Stomach (tissue), 19 donors: ENCODE measurements at places on chromosomes 7 and 10. TPM values are rescaled to one million over a fixed set of nuclear protein-coding genes. Genes with fewer than 3 reads are reported as not detected.

The NCAPG2 gene
- 21.6 TPM for total RNA-seq

DNA sequence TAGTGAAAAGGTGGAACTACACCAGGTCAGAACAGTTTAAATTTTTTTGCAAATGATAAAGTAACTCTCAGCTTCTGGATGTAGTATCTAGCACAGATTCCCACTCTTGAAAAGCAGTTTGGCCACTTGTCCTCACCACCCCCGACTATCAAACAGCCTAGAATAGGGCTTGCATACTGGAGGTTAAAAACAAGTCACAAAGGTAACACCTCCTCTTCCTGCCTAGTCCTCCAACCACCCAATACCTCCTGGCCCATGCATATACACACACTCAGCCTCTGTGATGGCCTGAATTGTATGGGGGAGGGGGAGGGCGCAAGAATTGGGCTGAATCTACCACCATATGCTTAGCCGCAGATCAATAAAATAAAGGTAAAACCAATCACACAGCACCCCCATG lies 5.7 kb downstream of the SKAP2 start:
- no peak for DNase-seq

The HMX3 gene
- total RNA-seq: not detected

GRCh38 chr10:54120806-54121205 lies 680.2 kb downstream of the PCDH15 start:
- no peak for DNase-seq

- no peak for DNase-seq
Observed at GRCh38 chr7:128935342-128935730, 2.4 kb upstream of the IRF5 start.

DNA sequence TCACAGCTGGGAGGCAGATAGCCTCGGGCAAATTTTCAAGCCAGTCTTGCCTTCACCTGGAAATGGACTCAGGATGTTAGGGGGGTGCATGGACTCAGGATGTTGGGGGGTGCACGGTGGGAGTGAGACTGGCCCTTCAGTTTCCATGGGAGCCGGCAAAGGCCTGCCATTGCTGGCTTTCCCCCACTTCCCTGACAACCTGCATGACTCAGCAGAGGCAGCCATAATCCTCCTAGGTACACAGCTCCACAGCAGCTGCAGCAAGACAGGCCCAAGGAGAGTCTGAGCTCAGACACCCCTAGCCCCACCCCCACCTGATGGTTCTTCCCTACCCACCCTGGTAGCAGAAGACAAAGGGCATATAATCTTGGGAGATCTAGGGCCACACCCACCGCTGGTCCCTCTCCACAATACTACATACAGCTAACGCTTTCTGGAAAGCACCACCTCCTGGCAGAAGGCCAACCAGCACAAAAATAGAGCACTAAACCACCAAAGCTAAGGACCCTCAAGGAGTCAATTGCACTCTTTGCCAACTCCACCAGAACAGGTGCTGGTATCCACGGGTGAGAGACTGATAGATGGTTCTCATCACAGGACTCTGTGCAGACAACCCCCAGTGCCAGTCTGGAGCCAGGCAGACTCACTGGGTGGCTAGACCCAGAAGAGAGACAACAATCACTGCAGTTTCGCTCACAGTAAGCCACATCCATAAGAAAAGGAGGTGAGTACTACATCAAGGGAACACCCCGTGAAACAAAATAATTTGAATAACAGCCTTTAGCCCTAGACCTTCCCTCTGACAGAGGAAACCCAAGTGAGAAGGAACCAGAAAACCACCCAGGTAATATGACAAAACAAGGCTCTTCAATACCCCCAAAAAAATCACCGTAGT lies 18.3 kb downstream of the C7orf25 start:
- no peak for DNase-seq

DNA sequence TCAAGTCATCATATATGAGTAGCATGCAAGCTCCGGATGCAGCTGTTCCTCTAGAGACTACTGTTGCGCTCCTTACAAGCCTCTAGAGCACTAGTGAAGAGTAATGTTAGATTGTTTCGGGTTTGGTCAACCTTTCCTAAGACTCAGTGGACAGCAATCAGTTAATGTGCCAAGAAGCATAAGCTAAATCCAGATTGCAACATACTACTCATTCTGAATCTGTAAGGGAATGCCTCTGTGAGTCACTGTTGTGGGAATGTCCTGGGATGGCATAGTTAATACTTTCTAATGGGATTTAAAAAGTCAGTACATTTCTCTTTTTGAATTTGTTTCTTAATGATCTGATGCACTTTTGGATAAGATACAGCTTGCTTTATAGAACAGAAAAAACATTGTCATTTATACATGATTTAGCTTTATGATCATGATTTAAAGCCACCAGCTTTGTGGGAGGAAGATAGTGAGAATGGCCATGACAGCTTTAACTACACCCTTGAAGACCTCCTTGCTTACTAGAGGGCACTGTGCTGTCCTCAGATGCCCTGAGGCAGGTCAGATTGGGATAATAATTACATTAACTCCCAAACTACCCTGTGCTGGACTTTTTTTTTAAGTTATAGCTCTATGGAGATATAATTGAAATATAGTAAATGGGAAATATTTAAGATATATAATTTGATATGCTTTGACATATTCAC lies 138.4 kb downstream of the SDK1 start:
- DNase-seq: no peak

GRCh38 chr7:101251871-101252659 lies 7.2 kb upstream of the FIS1 start:
- peak; percentile 98 for DNase-seq

- DNase-seq: no peak
Observed at GRCh38 chr10:43383204-43383971, 12.0 kb downstream of the FXYD4 start.

The KLLN gene
- total RNA-seq: not detected

- DNase-seq: no peak
Observed at GRCh38 chr7:46855851-46856250, 726.1 kb downstream of the TNS3 start.

DNA sequence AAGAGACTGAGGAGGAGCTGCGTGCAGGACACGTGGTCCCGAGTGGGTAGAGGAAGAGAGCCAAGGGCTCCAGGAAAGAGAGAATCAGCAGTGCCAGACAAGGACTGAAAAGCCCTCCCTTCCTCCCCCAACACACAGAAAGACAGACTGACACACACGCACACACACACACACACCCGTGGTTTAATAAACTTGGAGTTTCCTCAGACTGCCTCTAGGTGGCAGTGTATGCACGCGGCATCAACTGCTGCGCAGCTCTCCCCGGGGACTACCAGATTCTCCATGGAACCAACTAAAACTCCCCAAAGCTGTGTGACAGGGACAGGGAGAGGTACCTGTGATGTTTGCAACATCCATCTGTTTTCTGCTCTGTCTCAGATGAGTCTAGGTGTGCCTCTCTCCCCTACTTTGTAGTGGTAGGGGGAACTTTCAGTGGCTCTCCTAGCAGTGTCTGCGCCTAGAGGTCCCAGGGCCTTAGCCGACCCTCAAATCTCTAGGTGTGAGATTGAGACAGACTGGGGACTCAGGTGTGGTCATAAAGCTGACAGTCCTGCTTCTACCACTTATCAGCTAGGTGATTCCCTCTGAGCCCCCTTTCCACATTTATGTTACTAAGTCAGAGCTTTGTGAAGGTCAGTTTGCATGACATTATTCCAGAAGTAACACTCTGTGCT lies 9.3 kb upstream of the TSPAN14 start:
- DNase-seq: peak; percentile 89

- DNase-seq: no peak
Observed at GRCh38 chr10:29836396-29836795, 201.6 kb upstream of the SVIL start.

- DNase-seq: peak; percentile 94
Observed at GRCh38 chr10:78047314-78047891, 13.7 kb downstream of the RPS24 start.

The ASIC3 gene
- total RNA-seq: 0.37 TPM
